ENCODE measurements at places on chromosomes 1 and 21.

- DNase-seq: no peak
Observed at GRCh38 chr21:41974752-41975053, 20.9 kb upstream of the C2CD2 start.

- no peak for DNase-seq
Observed at GRCh38 chr1:51310871-51311613, 19.3 kb downstream of the TTC39A start.

- no peak for DNase-seq
Observed at GRCh38 chr1:115317101-115318012, 20.7 kb downstream of the NGF start.

DNA sequence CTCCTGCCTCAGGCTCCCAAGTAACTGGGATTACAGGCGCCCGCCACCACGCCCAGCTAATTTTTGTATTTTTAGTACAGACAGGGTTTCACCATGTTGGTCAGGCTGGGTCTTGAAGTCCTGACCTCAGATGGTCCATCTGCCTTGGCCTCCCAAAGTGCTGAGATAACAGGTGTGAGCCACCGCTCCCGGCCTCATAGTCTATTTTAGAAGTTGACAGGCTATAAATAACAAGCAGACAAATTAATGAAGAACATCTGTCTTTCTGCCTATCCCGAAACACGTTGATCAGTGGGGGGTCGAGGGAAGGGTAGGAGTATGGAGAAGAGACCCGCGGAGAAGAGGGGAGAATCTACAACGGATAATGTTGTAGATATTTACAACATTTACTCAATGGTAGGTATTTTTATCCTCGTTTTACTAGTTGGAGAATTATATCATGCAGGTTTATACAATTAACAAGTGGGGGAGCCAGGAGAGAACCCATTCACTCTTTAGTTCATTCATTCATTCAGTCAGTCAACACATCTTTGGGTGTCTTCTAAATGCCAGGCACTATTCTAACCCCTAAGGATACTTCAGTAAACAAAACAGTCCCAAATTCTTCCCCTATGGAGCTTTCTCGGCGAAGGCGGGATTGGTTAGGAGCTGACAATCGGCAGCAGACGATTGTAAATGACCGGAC is 497 bp upstream of the IFNAR2 start:
- no peak for DNase-seq

GRCh38 chr1:228340686-228341449 is 65.8 kb downstream of the TRIM11 start:
- no peak for DNase-seq

DNA sequence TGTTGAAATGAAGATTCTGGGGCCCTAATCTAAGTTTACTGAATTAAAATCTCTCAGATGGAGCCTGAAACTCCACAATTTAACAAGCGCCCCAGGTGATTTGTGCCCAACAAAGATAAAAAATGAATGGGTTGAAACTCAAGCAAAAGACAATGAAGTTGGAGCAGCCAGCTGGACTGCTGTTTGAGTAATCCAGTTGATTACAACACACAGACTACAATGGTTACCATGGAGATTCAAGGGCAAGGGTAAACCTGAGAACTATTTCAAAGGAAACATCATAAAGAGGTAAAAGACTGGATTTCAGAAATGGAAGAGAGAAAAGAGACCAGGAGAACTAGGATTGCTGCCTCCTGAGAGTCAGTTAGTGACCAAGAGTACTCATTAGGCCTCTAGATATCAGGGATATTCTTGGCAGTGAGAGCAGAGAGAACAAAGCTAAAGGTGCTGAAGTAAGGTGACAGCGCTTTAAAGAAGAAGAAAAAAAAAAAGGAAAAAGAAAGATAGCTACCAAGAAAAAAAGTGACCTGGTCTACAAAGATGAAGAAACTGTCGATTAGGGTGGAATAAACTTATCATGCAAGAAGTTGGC is 44.5 kb downstream of the LRRC53 start:
- DNase-seq: no peak

- DNase-seq: no peak
Observed at GRCh38 chr21:33007747-33008146, 18.0 kb upstream of the OLIG2 start.

DNA sequence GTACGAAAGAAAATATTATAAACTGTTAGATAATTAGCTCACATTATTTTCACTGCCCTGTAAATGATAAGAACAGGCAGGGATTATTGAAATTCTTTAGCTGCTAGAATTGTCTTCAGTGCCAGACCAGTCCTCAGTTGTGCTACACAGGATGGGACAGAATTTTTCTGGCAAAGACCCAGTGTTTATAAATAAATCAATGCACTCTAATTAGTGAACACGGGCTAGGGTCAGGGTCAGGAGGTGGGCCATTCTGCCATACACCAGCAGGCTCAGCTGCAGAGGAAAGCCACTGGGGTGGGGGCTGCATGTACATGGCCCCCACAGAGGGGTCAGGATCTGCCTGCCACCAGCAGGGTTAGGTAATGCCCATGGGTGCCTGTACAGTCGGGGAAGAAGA is 6.4 kb downstream of the BCAR3 start:
- DNase-seq: no peak

DNA sequence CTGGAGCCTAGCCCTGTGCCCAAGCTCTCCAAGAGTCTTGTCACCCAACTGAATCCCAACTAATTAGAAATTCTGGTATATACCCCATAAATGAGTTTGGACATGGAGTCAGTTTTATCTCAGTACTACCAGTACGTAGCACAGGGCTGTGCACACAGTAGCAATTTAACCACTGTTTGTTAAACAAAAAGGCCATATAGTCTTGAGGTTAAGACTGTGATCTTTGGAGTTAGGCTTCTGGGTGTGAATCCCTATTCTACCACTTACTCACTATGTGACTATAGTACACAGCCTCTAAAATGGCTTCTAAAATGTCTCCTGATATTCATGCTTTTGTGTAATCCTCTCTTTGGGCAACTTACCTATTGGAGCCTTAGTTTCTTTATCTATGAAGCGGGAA is 48.2 kb downstream of the RAB3B start:
- DNase-seq: no peak

DNA sequence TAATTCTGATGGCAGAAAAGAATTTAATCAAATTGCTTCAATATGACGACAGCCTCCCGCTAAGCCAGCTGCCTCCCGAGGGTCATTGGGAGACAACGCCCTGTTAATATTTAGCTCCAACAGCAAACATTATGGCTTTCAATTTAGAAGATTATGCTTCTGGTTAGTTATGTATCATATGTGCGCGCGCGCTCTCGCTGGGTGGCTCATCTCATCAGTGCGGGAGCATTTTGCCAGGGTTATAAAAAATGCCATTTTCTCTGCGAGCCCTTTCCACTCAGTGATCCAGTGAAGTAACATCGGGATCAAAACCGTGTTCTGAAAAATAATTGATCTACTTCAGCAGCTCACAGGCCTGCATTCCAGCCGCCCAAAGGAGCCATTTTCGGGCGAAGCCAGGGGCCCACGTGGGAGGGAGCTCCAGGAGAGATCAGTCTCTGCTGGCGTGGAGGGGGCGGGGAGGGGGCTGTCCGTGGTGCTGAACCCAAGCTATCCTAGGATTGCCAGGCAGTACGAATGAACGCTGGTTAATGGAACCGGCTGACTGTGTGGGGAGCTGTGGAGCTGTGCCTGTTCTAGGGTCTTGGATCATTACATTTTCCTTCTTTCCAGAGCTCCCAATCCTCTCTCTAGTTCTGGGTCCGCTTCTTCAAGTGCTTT is 219.1 kb upstream of the ZC3H12A start:
- DNase-seq: peak; percentile 23

DNA sequence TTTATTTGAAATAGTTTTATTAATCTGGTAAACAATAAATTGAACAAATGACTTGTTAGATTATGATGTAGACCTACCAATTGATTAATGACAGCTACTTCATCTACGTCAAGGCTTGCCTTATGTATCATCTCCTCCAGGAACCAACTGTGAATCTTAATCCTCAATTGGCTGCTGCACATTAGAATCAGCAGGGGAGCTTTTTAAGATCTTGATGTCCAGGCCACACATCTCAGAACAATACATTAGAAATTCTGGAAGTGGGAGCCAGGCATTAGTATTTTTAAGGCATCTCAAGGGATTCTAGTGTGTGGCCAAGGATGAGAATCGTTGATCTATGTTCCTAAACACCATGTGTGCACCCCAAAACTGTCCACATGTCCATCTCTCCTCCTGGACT is 52.0 kb upstream of the LYPLAL1 start:
- DNase-seq: peak; percentile 24

GRCh38 chr1:77582905-77583304 is 99.6 kb downstream of the ZZZ3 start:
- DNase-seq: no peak

- DNase-seq: no peak
Observed at GRCh38 chr1:54053745-54054437, 483 bp downstream of the TCEANC2 start.

DNA sequence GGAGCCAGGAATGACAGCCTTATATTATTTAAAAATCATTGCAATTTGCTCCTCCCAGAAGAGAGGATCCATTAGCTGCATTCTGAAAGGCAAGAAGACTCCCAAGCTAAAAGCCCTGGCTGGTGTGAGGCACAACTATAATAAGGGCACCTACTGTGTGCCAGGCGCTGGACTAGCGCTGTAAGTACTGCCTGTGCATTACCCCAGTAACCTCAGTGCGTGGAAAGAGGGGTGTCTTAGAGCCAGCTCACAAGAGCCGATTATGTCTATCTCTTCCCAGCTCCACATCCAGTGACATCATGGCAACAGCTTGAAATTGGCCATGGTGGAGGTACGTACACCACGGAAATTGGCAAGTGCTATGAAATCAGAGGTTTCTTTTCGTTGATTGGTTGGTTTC is 141.7 kb upstream of the IRF2BP2 start:
- no peak for DNase-seq

DNA sequence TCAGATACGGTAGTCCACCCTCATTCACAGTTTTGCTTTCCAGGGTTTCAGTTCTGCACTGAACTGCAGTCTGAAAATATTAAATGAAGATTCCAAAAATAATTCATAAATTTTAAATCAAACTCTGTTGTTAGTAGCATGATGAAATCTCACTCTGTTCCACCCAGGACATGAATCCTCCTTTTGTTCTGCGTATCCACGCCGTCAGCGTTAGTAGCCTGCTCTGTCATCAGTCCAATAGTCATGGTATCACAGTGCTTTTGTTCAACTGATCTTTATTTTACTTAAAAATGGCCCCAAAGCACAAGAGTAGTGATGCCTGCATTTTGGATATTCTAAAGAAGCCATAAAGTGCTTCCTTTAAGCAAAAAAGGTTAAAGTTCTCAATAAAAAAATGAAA is 23.9 kb downstream of the CHD1L start:
- DNase-seq: no peak

DNA sequence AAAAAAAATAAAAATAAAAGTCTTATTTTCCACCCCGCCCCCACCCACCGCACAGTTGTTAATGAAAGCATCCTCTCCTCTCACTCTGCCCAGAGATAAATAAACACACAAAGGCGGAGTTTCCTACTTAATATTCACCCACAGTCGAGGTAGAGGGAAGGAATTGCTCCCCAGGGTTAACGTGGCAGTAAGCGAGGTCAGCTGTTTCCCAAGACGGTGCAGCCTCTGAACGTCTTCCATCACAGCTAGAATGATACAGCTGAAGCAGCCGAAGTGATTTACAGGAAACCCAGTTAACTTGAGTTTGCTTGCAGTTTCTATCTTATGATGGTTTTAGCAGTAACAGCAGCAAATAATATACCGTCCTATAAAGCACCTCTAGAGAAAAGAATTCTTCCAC is 283.9 kb downstream of the PBX1 start:
- no peak for DNase-seq

- DNase-seq: no peak
Observed at GRCh38 chr1:121566346-121566745, 381.6 kb downstream of the SRGAP2C start.

DNA sequence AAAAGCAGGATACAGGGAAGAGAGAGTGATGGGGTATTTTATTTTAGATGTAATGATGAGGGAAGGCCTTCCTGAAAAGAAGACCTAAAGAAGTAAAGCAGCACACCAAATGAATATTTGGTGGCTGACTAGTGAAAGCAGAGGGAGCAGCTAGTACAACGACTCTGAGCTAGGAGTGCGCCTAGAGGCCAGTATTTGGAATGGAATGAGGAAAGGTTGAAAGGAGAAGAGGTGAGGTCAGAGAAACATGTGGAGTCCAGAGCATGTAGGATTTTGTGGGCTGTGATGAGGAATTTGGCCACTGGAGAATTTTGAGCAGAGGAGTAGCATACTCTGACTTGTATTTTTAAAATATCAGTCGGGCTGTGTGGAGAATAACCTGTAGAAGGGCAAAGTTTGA is 11.8 kb upstream of the RPL5 start:
- DNase-seq: no peak

DNA sequence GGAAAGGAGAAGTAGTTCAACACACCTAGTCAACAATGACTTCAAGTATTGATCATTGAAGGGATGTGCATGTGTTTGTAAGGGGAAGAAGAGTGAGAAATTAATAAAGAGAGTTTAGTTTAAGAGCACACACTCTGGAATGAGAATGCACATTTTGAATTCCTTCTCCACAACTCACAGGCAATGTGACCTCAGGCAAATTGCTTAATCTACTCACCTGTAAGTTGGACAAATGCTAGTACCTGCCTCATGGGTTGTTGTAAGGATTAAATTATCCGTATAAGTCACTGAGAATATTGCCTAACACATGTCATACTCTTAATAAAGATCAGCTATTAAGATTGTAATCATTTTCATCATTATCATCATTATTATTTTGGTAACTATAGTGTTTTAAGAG is 204.0 kb upstream of the NFIA start:
- no peak for DNase-seq

GRCh38 chr1:21123287-21123948 is 53.3 kb downstream of the EIF4G3 start:
- peak; percentile 12 for DNase-seq

GRCh38 chr1:147472966-147473732 is 68.2 kb upstream of the BCL9 start:
- DNase-seq: no peak

GRCh38 chr1:24643363-24644099 is 429 bp downstream of the SRRM1 start:
- peak; percentile 40 for DNase-seq

DNA sequence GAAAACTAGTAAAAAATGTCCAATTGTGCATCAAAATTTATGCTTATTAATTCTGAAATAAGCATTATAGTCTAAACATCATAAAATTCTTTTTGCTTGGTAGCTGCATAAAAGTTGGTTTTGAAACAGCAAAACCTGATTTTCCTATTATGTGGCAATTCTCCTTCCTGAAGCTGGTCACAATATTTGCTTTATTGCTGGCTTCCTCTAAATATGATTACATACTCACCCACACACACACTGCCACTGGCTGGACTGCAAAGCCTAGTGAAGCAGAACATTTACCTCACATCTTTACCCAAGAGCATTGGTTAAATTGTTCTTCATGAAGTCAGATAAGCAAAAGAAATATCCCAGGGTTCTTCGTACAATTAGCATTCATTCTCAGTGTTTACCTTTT is 103.0 kb downstream of the NR5A2 start:
- no peak for DNase-seq

GRCh38 chr1:154765970-154766369 is 104.1 kb downstream of the KCNN3 start:
- peak; percentile 15 for DNase-seq

All from umbilical cord (tissue), 2 donors.